ENCODE measurements at places on chromosomes 4 and X.
A peak's percentile ranks its signal among the peaks of the same experiment; 100 is the strongest.

DNA sequence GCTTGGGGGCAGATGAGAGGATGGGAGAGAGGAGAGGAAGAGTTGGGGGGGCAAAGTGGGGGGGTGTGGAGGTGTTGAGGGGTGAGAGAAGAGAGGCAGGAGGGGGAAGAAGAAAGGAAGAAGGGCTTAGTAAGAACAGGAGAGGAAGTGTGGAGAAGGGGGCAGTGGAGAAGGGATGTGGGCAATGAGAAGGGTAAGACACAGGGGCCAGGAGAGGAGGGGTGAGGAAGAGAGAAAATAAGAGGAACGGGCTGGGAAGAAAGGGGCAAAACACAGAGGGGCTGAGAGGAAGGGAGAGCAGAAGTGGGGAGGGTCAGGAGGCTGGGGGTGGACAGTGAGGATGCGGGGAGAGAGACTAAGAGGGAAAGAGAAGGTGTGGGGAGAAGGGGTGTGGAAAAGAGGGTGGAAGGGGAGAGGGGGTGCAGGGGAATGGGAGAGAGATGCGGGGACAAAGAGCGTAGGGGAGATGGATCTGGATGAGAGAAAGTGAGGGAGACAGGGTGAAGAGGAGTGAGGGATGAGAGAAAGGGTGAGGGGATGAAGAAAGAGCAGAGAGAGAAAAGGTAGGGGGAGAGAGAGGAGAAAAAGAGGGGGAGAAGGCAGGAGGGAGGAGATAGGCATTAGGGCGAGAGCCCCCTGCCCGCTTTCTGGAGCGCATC lies 12.9 kb downstream of the SH3KBP1 start:
- DNase-seq = no peak

DNA sequence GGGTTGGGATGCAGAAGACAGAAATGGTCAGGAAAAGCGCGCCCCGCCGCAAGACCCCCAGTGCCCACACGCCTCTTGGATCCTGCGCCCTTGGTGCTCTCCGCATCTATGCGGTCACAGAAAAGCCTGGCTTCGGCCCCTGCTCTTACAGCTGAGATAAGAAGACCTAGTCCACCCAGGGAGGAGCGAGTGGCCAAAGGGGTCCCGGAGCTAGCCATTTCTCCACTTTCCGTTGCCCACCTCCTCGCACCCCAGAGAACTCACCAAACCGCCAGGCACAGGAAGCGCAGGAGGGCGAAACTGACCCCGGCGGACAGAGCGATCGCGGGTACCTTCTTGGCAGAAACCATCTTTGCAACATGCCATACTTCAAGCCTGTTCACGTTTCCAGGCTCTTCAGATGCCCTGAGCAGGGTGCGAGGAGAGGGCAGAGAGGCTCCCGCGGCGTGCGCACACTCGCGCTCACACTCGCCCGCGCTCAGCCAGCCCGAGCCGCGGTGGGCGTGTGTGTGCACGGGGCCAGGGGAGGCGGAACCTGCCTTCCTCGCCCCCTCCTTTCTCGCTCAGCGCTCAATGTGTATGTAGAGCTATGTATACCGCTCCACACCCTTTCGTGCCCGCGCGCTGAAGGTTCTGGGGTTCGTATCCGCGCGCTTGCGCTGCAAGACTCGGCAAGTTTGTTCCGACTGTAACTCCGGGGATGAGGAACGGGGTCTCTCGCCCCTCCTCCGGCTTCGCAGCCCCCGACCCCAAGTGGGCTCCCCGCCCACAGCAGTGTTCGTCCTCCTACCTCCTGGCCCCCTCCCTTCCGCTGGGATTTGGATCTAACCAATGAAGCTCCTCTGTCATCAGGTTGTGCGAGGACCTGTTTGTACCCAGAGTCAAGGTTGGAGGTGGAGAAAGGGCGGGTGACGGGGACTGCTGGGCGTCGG lies at the start of gene GABRA4:
Gene GABRA4, minus strand, starts transcription at position 507 of the 932 bp plus-strand sequence. Its CDS starts 157 bp downstream, at position 350.
- no peak for DNase-seq

DNA sequence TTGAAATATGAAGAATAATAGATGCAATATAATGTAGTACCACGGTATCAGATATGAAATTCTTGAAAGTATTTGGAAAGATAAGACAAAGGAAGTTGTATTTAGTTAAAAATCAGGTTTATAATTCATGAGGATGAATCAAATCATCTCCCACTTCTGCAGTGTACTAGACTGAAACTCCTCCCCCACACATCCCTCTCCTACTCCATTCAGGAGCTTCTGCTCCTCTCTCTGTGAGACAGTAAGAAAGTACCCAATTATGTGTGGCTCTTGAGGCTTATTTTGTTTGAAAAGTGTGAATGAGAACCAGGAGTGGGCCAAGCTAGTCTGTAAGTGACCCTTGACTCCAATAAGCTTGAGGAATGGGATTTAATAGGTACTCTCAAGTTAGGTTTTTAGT lies 9.5 kb downstream of the SLAIN2 start:
- no peak for DNase-seq

DNA sequence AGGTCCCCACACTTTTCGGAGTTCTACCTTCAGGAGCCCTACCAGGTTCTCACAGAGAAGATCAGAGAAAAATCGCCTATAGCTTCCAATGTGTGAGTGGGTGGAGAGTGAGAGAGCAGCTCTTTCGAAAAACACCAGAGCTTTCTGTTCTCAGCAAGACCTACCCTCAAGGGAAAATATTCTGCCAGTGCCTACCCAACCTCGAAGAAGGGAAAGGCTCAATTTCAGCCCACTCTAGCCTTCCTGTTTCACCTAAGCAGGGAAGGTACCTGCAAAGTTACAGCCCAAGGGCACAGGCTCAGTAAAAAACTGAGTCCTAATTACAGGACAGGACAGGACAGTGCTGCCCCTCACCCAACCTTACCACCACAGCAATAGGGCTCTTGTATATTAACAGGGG lies 104.0 kb upstream of the WDR17 start:
- DNase-seq = no peak

DNA sequence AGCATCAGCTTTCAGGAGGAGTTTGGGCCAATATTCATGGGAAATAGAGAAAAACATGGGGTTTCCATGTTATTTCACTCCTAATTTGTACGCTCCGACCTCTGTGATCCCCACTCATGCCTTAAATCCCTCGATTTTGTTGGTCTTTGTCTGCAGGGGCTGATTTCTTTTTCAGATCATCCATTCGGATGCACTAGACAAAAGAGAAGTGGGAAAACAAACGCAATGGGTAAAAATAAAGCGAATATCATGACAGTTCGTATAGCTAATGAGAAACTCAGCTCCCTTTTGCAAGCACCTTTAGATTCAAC lies 139.1 kb upstream of the PLAC1 start:
- no peak for DNase-seq

DNA sequence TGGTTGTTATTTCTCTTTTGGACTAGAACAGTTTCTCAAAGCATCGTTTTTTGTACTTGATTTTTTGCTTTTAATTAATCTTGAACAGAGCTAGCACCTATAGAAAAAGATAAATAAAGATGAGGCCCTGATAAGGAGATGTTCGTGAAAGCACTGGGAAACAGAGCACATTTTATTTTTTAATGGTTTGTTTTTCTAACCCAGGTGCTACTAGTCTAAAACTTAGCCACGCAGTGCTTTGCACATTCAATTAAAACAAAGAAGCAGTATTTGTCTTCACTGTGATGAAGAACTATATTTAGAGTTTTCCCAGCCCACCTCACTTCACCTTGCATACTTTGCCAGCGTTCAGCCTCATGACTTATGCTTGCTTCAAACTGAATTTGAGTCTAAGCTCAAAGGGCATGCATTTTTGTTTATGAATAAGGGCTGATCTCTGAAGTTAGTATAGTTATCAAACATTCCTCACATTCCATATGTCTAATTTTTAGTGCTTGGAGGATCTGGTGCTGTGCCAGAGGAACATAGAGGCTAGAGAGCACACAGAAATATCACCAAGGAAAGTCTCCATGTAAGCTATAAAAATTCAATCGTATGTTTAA lies 76.7 kb downstream of the WWC2 start:
- DNase-seq = no peak

DNA sequence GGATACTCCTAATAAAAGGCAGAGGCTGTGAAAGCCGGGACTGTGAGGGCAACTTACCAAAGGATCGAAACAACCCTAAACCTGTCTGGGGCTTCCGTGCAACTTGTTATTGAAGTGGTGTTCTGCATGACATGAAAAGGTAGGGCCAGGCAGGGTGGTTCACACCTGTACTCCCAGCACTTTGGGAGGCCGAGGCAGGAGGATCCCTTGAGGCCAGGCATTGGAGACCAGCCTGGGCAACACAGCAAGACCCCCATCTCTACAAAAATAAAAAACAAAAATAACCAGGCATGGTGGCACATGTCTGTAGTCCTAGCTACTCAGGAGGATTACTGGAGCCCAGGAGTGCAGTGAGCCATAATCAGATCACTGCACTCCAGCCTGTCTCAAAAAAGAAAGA lies 12.3 kb downstream of the CASP3 start:
- no peak for DNase-seq

DNA sequence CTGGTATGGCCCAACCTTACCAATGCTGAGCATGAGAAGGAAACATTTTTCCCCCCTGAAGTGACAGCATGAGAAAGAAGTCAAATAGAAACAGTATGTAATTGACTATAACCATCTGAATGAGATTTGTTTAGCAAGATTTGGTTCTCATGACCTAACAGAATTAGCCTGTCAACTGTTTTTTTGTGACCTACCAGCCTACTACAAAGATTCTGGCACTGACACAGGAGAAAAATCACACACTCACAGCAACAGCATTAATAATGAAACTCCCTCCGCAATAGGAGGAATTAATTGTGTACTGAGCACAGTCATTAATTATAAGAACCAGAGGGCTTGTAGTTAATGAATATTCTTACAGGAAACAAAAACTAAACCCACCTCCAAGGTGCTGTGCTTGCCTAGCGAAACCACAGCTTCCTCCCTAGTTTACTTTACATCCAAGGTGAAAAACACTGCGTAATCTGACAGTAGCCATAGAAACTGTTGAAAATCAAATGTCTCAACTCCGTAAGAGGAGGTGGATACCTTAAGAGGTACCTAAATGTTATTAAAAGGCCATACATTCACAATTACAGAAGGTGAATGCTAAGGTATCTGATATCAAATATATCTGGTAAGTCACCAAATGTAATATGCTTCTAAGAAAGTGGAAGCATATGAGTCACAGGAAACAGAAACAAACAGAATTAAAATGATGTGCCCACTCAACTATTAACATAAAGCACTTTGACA lies 34.9 kb downstream of the MMRN1 start:
- no peak for DNase-seq

- DNase-seq = peak; percentile 32
Observed at GRCh38 chrX:45515262-45516215, 314.9 kb upstream of the DIPK2B start.

DNA sequence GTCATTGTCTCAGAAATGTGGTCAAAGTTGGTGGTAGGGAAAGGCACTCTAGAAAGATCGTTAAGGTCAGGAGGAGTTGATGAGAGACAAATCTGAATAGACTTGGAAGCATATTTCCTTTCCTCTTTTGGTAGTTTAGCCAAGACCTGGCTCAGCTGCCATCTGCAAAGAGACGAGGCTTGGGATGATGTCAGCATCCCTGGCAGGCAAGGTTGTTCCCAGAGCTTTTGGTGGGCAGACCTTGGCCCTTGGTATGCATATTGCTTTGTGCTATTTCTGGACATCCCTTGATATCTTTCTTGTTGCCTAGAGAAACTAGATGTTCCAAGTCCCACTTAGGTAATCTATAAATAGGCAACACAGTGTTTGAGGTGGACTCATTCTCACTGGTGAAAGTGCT lies 82.4 kb upstream of the NAF1 start:
- DNase-seq = no peak
